NCI-H82 (cell line): ENCODE measurements at places on chromosomes 3 and 15.

DNA sequence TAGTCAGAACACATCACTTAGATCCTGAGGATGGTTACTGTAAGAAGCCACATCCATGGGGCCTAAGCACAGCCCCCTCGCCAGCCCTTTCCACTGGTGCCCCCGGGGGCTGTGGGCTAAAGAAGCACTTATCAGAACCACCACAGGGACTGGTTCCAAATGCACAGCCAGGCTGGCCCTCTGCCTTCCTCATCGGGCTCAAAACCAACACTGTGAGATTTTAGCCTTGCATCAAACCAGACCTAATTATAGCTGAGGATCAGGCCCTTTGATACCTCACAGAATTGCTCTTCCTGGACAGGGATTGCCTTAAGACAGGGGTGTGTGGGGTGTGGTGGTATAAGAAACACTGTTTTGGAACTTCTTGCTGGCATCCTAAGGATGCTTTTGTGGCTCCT lies 23.7 kb downstream of the SRPRB start:
- DNase-seq: no peak

DNA sequence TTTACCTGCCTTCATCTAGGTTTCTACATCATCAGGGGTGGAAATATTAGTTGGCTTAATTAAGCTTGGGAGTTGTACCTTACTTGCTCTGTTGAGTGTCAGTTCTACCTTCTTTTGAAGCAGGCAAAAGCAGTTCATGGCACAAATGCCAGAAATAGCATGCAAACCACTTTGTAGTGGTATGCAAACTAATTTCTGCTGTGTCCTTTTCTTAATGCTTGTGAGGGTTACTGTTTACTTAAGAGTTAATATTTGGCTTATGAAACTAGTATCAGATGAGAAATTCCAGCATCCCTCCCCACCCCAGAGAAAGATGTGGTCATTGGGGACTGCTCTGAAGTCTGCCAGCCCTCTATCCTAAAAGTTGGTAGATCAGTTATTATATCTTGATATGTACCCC lies 7.1 kb downstream of the ATP2C1 start:
- DNase-seq: no peak

DNA sequence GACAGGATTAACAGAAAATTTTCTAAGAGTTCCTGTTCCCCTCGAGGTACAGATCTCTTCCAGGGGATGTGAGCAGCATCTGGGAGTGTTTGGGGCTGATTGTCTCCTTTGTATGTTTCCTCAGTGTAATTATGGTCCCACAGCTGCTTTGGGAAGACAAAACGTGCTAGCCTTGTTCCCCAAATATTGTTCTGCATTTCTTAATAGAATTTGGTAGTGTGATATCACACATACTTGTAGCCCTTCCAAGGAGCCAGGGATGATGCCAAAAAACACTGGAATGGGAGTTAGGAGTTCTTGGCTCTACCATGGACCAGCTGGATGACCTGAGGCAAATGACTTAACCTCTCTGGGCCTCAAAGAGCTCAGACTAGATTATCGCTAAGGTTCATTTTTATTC lies 19.0 kb upstream of the AGBL1 start:
- peak; percentile 24 for DNase-seq

DNA sequence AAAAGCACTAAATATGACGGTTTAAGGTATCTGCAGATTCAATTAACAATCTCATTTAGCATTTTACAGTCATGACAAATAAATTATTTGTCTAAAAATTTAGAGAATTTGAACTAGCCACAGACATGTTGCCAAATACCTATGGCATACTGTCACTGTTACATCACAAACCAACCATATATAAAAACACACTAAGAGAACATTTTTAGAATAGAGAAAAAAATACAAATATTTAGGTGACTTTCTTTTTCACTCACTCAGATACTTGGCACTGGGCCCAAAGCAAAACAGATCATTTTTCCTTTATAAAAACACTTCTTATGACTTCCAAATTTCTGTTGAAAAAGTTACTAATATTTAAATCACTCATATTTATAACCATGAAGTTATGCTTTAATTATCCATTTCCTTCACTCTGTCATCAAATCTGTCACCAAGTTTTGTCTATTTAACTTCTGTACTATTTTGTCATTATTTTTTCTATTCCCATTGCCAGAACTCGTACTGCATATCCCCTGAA lies 644.7 kb downstream of the OTOL1 start:
- no peak for DNase-seq

DNA sequence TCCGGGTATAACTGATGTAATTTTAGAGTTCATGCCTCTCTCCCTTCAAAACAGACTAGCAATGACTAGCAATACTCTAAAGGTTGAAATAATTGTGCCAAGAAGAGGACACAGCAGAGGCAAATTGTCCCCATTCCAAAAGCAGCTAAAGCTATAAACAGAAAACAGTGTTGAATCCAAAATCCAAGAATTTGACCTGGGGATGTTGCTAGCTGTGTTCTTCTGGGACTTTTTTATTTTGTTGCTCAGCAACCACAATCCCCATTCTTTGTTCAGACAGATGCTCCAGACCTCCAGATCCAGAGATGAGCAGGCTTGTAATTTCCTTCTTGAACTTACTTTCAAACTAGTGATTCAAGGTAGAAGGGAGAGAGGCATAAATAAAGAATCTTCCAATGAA lies 191.5 kb downstream of the FOXB1 start:
- DNase-seq: no peak

DNA sequence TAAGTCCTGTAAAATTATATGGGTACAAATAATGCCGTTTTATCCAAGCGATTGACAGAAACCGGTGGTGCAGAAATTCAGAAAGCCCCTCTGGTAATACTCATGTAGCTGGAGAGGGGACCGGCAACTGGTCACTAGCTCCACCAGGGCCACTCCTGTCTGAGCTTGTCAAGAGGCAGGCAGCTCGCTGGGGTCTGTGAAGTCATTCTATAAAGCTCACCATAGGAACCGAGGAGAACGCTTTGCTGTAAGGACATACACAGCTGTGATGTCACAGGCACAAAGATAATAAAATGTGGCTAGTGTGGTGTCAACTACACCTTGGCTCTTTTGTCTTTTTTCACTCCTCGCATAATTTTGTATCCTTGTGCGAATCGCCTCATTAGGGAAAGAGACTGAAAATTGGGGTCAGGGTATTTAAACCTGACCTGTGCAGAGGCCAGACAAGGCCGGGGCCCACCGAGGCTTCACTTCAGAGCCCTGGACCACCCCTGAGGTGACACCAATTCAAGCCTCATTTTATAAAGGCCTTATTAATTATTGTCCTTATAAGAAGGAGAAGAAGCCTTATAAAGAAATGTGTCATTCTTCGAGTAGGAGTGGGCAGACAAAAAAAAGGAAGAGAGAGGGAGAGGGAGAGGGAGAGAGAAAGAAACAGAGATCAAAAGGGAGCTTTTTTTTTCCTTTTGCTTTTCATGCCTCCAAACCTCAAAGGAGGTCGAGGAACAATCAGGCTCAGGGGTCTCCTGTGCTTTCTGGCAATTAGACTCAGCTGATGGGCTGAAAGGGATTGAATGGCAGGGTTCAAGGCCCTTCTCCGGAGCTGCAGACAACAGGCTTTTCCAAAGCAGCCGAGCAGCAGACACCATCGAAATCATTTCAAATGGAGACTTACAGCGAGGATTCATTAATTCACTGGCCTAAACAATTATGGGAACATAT lies 813.3 kb upstream of the ARRDC4 start:
- DNase-seq: no peak

DNA sequence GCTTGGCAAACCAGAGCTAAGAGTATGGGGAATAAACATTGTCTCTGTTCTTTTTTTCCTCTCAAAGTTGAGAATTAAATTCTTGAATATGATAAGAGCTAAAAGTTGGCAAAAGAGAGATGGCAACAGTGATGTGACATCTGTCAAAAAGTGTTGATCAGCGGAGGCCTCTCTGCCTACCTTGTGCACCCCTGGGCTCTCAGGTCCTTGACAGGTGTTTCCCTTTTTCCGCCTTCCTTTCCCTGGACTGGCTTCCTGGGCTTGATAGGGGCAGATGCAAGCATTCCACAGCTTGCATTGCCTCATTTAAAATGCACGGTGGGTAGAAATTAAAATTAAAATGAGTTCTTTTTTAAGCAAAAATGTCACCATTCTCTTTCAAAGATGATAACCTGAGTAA lies 84.2 kb downstream of the NSUN3 start:
- no peak for DNase-seq

DNA sequence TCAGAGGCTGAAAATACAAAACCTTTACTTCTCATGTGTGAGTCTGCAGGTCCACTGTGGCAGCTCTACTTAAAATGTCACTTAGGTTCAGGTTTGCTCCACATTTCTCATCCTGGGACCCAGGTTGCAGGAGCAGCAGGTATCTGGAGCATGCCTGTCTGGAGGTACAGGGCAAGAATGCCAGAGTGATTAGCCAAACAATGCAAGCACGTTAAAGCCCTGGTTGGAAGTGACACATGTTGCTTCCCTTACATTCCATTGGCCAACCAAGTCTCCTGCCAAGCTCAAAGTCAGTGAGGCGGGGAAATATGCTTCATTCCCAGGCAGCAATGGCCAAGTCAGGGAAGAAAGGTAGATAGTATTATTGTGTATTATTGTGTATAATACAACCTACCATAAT lies 76.8 kb upstream of the ARL6 start:
- DNase-seq: no peak
